ENCODE measurements at places on chromosomes 7 and 10.

GRCh38 chr7:116786791-116787443 lies 75.5 kb upstream of the CAPZA2 start:
- no peak for DNase-seq

GRCh38 chr10:21530641-21531040 lies 3.4 kb upstream of the MLLT10 start:
- DNase-seq: no peak

DNA sequence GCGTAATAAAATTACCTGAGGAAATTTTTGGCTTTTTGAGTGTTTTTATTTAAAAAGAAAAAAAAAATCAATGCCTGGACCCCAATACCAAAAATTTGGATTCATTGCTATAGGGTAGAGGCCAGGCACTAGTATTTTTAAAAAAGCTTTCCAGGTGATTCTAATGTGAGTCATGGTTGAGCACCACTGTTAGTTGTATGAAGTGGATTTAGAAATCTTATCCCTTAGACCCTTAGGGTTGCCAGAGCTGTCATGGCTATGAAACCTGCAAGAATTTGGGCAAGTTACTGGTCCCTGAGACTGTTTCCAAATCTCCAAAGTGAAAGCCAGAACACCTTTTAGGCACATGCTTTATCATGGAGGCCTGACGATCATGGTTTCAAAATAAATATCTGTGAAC lies 262.5 kb downstream of the AHR start:
- no peak for DNase-seq

- DNase-seq: no peak
Measured at GRCh38 chr7:1673581-1674118, 3.6 kb downstream of the ELFN1 start.

- no peak for DNase-seq
Measured at GRCh38 chr7:114943530-114943929, 21.6 kb downstream of the MDFIC start.

GRCh38 chr7:139675127-139676125 lies 102.4 kb downstream of the HIPK2 start:
- no peak for DNase-seq

GRCh38 chr10:43912469-43912868 lies 263.8 kb upstream of the ZNF32 start:
- no peak for DNase-seq

DNA sequence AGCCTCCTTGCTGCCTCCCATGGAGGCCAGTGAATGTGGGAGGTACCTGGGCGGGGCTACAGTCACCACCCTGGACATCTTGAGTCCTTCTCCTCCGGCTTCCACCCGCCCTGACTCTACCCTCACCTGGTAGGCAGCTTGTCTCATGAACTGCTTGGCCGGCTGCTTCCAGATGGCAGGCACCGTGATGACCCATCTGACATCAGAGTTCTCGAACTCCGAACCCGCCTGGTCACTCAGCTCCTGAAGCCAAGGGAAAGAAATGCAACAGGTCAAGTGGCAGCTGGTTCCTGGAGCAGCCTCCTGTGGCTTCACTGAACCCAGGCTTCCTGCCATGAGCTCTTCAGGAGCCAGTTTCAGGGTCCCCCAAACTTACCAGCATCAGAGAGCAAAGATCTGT lies 50.1 kb downstream of the HSPA12A start:
- no peak for DNase-seq

DNA sequence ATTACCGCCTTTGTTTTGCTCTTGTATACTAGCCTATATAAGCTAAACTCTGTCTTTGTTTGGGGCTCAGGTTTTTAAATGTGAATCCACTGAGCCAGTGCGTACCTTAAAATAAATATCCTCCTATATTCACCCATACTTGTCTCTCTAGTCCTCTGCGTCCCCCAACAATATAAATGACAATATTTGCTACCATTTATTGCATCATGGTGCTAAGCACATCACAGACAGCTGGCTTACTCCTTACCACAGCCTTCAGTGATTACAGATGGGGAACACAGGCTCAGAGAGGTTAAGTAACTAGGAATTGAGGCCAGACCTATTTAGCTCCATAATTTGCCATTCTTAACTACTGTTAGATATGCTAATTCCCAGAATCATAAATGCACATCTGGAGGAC lies 3.4 kb upstream of the ADCK2 start:
- no peak for DNase-seq

GRCh38 chr10:76086761-76087639 lies 655.6 kb downstream of the LRMDA start:
- DNase-seq: no peak

- DNase-seq: no peak
Measured at GRCh38 chr10:13613519-13613918, 26.8 kb downstream of the PRPF18 start.

DNA sequence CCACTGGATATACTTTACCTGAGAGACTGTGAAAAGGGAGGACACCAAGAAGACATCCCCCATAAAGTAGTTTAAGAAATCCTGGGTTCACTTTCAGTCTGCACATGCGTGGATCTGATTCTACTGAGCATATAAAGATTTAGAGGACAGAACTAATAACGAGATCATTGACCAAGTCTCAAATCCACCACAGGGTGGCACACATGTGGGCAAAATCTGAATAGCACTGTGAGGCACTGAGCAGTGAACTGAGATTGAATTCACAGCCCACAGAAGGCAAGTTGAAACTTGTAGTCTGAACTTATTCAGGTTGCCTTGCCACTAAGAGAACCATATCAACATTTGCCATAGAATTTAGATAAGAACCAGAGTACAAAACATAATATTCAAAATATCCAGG lies 818.6 kb downstream of the GRID1 start:
- DNase-seq: no peak

DNA sequence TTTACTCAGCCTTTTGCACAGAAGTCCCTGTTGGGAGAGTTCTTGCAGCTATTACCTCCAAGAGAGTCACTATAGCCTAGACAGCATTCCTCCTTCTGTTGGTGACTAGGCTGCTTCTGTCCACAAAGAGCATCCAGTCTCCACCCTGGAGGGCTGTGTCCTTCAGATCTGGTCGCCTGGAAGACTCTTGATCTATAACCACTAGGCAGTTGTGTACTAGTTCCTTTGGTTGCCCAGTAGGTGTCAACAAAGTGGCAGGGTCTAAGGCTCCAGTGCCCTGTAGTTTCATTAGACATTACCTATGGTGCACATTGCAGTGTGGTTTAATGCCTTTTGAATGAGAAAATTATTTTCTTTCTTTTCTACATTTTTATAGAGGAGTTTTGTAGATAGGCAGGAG lies 11.3 kb upstream of the AKR1C2 start:
- DNase-seq: no peak

DNA sequence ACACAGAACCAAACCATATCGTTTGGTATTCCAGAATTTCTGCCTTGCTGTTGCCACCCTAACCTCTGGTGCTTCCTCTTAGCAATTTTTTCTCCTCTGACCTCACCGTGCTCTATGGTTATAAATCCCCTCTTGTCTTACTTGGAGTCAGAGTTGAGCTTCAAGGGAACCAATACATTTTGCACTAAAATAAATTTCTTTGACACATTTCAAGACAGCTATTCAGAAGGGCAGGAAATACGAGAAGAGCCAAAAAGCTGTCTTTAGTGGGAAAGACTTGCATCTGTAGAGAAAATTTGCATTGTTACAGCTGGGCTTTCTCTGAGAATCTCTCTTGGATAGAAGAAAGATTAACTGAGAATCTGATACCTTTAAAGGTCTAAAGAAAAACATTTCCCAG lies 14.5 kb upstream of the AKR1C2 start:
- DNase-seq: no peak

DNA sequence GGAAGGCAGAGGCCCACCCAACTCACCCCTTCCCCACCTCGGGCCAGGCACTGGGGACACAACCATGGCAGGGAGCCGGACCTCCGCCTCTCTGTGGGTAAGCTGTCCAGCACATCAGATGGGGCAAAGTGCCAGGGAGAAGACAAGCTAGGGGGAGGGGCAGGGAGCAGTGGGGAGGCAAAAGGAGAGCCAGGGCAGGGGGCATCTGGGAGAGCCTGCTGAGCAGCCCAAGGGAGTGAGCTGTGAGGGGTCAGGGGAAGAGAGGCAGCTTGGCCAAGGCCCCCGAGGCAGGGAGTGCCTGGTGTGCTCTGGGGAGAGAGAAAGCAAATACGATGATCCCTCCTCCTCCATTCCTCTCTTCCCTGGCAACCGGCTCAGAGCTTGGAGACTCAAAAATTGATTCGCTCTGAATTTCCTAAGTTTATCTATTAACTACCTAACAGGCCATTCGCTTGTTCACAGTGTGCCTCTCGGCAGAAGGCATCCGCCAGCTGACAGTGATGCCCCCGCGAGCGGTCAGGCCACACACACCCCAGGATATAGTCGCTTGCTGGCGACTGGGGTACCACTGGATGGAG lies 4.5 kb downstream of the CAMK2B start:
- no peak for DNase-seq

- DNase-seq: no peak
Measured at GRCh38 chr7:83355143-83355542, 192.5 kb upstream of the PCLO start.

DNA sequence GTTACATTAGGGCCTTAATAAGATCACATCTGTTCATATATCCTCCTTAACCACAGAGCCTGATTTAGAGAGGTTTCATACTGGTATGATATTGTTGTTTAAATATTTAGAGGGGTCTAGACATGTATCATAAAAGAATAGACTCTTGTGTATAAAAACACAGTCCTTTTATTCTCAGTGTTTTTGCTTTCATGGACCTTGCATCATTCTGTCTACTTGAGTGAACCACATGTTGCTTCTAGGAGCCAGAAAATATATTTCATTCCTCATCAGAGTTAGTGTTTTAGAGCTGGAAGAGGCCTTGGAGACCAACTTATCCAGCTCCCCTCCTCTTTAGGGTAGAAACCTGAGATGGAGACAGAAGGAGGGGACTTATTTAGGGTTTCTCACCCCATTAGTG lies 312.8 kb downstream of the LRMDA start:
- DNase-seq: no peak

GRCh38 chr7:137166363-137166762 lies 177.2 kb downstream of the PTN start:
- no peak for DNase-seq

- DNase-seq: no peak
Measured at GRCh38 chr7:80453699-80454340, 58.0 kb downstream of the GNAT3 start.

- DNase-seq: no peak
Measured at GRCh38 chr10:91779011-91779605, 19.1 kb upstream of the TNKS2 start.

- DNase-seq: no peak
Measured at GRCh38 chr7:55189146-55189766, 170.4 kb downstream of the EGFR start.

GRCh38 chr10:110497438-110498086 lies at the start of gene DUSP5:
Gene DUSP5 (plus strand): TSS chr10:110497907. CDS start chr10:110498122, 215 bp downstream.
- peak; percentile 88 for DNase-seq

DNA sequence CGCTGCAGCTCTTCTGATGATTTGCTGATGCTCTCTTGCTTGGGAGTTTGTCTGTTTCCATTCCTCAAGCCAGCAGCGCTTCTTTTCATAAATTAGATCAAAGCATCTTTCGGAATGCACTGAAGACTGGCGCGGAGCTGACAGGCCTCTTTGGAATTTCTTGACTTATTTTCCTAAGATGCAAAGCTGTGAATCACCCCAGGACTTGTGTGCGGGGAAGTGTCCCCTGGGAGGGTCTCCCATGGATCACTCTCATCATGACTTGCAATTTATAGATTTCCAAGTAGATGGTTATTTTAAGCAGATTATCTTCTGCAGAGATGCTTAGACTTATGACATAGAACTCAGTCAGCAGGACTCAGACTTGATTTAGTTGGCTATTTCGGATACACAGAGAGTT lies 467.2 kb downstream of the TCERG1L start:
- no peak for DNase-seq

DNA sequence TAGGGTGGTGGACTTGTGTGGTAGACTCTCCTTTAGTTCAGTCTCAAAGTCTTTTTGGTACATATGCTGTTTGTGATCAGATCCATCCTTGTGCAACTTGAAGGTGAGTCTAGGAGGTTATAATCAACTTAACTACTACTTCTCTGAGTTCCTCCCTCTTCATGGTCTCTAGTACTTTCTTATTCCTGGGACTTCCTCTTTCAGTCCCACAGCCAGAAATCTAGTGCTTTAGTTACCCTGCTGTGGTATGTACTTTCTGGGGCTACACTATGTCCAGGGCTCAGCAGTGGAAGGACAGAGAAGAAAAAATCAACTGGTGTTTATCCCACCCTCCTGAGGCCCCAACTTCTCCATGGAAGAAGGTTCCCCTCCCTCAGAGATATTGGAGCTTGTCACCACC lies 19.4 kb upstream of the ATAD1 start:
- no peak for DNase-seq

DNA sequence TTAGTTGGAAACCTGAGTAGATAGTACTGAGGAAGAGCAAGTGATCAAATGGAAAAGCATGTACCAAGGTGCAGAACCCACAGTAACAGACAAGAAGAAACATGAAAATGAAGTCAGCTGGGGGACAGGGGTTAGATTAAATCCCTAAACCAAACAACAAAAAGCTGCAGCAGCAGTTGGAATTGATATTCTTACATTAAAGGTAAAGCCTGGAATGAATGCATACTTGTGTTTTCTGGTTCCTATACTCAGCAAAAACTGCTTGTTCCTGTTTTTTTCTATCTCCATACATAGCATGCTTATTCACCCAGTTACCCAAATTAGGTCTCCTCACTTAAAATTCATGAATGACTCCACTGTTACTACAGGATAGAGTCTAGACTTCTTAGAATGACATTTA lies 92.4 kb downstream of the TPST1 start:
- DNase-seq: no peak

DNA sequence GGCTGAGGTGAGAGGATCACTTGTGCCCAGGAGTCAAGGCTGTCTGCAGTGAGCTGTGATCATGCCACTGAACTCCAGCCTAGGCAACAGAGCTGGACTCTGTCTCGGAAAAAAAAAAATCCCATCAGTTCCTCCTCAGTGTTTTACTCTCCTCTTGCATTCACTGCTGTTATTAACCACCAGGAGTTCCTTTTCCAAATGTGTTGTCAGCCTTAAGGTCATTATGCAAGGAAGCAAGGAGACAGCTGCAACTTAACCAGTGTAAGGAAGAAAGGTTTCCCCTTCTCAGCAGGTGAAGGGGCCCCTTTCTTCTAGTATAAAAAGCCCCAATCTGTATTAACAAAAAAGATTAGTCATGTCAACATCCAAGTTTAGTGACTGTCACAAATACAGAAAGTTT lies 86.6 kb upstream of the LEP start:
- no peak for DNase-seq

- DNase-seq: no peak
Measured at GRCh38 chr7:9498303-9498702, 1064.9 kb downstream of the NXPH1 start.

- DNase-seq: no peak
Measured at GRCh38 chr7:150307129-150307528, 16.0 kb upstream of the LRRC61 start.

DNA sequence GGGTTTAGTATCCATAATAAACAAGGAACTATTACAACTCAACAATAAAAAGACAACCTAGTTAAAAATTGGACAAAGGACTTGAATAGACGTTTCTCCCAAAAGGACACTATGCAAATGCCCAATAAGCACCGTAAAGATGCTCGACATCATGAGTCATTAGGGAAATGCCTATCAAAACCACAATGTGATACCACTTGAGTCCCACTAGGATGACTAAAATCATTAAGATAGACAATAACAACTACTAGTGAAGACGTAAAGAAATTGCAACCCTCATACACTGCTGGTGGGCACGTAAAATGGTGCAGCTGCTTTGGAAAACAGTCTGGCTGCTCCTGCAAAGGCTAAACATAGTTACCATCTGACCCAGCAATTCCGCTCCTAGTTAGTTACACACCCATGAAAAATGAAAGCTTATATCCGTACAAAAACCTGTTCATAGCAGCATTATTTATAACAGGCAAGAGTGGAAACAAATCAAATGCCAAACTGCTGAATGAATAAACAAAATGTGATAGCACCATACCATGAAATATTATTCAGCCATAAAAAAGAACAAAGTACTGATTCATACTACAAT lies 17.3 kb downstream of the CCDC3 start:
- DNase-seq: no peak

Data from T-helper 1 cell (primary cell).